CD14-positive monocyte (primary cell): ENCODE measurements at places on chromosomes 4 and X. TPM values are rescaled to one million over a fixed set of nuclear protein-coding genes. Genes with fewer than 3 reads are reported as not detected.

DNA sequence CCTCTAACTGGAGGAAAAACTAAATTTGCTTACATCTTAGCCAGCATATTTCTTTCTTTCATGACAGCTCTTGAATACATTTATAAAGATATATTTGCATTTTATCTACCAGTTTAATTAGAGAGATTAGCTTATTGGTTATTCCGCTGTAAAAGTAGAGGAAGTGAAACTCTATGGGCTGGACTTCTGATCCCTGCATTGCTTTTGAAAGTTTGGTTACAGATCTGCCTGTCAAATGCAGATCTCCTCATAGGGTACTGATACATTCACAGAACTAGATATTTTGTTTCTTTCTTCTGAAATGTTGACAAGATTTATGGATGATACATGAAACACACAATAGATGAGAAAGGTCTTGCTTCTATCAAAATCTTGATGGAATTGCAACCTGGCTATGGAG is 581.4 kb upstream of the AADAT start:
- DNase-seq = no peak

GRCh38 chrX:77398330-77398954 is 48.7 kb upstream of the FGF16 start:
- DNase-seq = no peak

DNA sequence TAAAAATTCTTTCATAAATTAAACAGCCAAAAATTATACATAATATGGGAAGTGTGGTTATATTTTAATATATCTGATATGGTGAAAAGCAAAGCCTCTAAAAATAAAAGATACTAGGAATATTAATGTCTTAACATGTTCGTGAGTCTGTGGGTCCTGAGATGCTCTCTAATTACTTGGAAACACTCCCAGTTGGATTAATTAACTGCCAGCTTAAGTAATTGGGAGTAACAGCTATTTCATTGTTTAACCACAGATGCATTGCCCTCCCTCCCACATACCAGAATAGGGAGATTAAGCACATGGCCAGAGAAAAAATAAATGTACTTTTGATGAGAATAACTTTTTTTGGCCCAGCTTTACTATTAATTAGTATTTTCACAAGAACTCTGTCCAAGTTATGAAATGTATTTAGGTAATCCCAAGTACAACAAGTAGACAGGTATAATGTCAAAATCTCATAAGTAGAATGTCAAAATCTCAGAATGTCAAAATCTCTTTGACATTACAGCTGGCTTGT is 79.7 kb downstream of the BTC start:
- no peak for DNase-seq

DNA sequence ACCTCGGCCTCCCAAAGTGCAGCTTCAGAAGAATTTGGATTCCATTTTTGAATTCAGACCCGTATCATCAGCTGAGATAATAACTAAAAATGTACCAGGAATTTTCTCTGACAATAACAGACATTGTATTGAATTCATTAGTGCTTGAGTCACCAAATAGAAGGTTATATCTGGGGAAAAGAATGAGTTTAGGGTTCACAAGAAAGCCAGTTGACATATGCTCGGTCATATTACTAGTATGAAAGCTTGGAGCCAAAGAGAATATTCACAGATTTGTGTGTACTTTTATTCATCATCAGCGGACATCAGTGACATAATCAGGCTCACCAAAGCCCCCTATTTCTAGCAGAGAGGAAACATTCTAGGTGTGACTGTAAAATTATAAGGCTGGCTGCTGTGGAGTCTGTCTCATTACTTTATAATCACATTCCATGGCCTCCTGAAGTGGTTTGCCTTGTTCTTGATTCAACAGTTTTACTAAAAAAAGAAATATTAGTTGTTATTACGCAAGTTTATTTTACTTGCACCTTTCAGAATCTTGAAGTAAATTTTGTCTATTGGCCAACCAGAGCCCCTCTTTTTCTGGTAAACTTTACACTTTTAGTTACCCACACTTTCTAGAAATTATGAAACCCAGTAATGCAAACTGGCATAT is 14.6 kb upstream of the DCTD start:
- DNase-seq = no peak

GRCh38 chrX:111010111-111010510 is 85.9 kb upstream of the PAK3 start:
- no peak for DNase-seq

- DNase-seq = no peak
These were observed 20.2 kb upstream of the TMEM184C start for GRCh38 chr4:147596981-147597380.

NEXMIF gene
- not detected for polyA plus RNA-seq

DNAJB14 gene
- polyA plus RNA-seq = 21.4 TPM

PTTG2 gene
- 1.0 and 2.0 TPM in 2 replicates for polyA plus RNA-seq
